NCI-H1694 (cell line): ENCODE measurements at places on chromosomes 4 and X.

GRCh38 chrX:53992589-53992988 lies 51.7 kb downstream of the PHF8 start:
- DNase-seq: no peak

DNA sequence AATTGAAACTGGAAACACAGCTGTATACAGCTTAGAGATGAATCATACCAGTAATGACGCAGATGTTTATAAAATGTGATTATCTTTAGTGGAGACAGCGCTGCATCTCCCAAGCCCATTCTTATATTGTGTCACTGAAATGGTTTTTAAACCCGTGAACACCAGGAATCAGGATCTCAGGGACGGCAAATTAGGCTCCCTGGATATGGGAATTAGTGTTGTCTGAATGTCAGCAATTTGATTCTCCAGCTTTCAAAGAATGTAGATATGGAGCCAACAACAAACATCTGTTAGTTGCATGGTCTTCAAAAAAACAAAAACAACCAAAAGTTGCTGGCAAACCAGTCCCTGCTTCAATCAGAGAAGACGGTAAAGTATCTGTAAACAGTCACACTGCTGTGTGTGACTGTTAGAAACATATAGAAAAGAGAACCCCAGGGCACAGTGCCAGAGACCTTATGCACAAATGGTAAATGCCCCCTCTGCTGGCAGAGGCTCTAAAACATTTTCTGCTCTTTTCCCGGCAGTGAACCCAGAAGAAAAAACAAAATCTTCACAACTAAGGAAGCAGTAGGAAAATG lies 351.9 kb upstream of the FTHL17 start:
- DNase-seq: peak; percentile 3

DNA sequence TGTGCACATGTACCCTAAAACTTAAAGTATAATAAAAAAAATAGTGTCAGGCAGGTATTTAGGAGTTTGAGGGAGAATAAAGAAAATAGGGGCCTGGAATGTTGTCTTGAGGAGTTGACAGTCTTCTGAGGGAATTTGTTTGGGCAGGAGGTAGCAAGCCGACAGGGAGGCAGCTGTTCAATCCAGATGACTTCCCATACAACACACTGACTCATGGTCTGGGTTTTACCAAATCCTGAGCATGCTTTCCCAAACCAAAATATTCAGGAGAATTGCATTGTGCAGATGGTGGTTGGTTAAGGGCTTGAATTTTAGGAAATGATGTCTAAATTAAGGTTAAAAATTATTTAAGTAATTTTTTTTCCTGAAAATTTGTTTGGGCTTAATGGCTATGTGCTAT lies 430.0 kb downstream of the INPP4B start:
- DNase-seq: no peak

- peak; percentile 25 for DNase-seq
These were observed 133.6 kb downstream of the CPE start for GRCh38 chr4:165512424-165512823.

DNA sequence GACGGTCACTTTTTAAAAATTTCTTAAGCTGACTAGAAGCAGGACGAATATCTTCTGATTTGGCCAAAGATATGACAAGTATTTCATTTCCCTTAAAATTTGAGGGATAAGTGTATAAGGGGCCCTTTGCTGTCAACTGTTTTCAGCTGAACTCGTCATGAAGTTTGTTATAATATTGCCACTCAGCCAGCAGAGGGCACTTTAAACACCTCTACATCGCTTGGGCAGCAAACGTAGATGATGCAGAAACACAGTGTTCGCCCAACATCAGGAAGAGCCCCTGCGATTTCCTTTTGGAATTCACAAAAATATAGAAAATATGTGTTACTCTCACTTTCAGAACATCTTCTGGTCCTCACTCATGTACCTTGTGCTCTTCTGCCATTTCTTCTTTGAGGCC lies 435.7 kb upstream of the FMR1 start:
- DNase-seq: peak; percentile 14

- DNase-seq: no peak
These were observed 274.5 kb upstream of the NOCT start for GRCh38 chr4:138740816-138741745.

GRCh38 chr4:1009542-1010394 lies 1.7 kb upstream of the FGFRL1 start:
- DNase-seq: no peak

DNA sequence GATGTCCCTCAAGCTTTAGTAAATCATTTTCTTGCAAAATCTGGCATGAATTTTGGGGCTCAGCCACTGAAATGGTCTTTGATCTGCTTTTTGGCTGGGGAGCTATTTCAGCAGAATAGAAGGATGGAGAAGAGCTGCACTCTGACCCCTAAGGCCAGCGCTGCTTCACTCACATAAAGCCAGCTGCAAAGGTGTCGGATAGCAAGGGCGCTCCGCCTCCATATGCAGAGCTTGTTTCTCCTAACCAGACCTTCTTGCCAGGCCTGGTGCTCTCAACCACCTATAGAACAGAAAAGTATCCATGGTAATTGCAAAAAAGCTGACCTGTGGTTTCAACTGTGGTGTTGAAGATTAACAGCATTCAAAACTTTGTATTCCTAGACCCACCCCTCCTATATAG lies 24.1 kb upstream of the COQ2 start:
- DNase-seq: no peak

- peak; percentile 0 for DNase-seq
These were observed at the start of gene CTPS2 for GRCh38 chrX:16712548-16713155. Gene CTPS2, minus strand, starts transcription at chrX:16712669. Its CDS starts 9,767 bp downstream, at chrX:16702902.

- DNase-seq: no peak
These were observed 56.3 kb upstream of the SHOX start for GRCh38 chrX:574251-574650.

DNA sequence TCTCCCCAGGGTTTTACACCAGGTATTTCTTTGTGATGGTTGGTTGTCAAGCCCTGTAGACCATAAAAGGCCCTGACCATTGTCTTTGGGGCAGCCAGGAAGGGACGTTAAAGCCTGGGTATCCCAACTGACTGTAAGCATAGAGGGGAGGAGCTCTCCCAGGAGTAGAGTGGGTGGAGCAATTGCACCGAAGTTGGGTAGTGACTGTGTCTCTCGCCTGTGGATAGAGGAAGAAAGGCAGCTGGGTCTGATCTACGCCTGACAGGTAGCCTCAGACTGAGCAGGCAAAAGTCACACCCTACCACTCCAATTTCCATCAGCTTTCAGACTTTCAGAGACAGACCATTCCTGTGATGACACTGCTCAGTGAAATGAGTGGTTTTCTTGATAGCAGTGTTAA lies 123.3 kb downstream of the KLHL8 start:
- no peak for DNase-seq

DNA sequence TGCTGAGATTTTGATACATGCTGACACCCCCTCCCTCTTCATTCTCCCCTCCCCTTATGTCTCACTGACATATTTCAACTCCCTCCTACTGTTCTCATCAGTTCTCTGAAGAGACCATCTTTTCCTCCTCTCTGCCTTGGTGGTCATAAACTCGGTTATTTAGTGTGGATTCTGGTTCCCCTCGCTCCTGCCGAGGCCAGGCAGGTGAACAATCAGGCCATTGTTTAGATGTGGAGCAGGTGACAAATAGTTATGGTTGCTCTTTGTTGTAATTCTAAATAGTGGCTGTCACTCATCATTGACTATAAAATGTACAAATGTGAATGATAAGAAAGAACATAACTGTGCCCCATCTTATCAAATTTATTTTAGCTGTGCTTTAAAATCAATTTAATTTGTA lies 324.6 kb downstream of the BCOR start:
- DNase-seq: no peak

- DNase-seq: no peak
These were observed 101.8 kb upstream of the TLR3 start for GRCh38 chr4:185966997-185967775.

DNA sequence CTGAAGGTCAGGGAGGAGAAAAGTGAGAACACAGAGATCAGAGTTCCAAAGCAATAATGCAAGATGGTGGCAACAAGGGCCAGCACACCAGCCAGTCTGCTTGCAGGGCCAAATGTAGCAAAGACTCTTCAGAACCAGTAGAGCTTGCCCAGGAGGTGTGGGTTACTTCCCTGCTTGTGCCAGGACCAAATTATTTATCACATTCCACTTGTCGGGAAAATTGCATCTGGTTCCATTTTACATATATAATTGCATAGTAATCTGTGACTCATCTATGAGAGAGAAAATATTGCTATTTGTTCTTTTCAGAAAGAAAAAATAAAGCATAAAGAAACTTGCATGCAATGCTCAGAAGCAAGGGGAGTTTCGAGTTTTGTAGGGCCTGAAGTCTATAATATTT lies 41.4 kb downstream of the MAML3 start:
- DNase-seq: no peak

- DNase-seq: no peak
These were observed 3.7 kb upstream of the GABRA2 start for GRCh38 chr4:46393606-46394005.

DNA sequence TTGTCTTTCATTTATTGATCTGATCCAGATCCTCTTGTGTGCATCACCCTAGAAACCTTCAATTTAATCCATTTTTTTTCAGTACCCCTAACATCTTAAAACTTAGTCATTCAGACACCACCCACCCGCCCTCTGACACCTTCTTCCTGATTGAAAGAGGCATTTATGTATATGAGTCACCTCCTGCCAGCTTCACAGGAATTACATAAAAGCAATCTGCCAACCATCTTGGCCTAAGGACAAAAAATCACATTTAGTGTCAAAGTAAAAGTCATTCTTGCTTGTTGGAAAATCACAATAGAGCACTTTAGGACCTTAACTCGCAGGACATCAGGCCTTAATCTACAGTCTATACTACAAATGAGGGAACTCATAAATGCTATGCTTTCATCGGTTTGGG lies 52.1 kb downstream of the NDST3 start:
- DNase-seq: no peak

- DNase-seq: no peak
These were observed 321.6 kb downstream of the ARHGAP10 start for GRCh38 chr4:148053298-148054003.

DNA sequence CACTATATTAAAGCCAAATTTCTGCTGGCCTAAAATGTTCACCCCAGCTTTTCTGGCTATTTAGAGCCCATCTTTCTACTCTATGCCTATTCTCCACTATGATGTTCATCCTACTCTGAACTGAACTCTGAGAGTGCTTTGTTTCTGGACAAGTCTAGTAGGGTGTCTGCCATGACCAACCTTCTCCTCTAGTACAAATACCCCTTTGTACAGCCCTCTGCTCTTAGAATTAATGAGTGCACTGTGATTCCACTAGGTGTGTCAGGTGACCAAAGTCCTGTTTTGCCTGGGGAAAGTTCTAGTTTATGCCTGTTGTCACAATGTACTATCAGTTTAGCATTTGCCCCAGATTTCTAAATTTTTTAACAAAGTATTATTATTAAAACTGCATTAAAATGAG lies 388.1 kb upstream of the MAD2L1 start:
- DNase-seq: no peak

DNA sequence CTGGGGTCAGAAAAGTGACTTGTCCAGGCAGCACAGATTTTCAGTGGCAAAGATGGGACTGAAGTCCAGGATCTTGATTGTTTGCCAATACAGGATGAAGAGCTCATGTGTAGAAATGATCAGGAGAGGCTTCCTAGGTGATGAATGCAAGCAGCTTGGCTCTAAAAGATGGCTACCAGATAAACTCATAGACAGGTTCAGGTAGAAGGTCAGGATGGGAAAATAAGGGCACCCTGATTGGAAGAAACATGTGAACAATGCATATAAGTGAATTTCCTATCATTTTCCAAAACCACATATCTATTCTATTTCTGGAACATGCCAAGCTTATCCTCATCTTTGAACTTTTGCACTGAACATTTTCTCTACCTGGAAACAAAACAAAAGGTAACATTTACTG lies 87.7 kb downstream of the FAM13A start:
- no peak for DNase-seq

DNA sequence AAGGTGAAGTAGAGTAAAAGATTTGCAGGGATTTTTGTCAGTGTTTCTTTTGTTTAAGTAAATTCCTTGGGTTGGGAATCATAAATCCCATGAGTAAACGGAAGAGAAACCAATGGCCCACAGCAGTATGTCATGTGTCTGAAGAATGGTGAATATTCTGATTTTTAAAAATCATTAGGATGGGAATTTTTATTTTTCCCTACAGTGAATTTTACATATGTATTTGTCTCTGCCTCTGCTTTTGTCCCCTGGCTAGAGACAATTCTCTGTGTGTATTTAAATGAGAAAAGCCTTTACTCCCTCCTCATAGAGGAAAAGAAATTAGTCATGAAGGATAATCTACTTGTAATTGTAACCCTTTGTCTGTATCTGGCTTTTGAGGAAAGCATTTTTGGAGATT lies 152.1 kb downstream of the THOC2 start:
- no peak for DNase-seq

GRCh38 chr4:111636961-111637585 lies 508.2 kb upstream of the FAM241A start:
- DNase-seq: no peak

DNA sequence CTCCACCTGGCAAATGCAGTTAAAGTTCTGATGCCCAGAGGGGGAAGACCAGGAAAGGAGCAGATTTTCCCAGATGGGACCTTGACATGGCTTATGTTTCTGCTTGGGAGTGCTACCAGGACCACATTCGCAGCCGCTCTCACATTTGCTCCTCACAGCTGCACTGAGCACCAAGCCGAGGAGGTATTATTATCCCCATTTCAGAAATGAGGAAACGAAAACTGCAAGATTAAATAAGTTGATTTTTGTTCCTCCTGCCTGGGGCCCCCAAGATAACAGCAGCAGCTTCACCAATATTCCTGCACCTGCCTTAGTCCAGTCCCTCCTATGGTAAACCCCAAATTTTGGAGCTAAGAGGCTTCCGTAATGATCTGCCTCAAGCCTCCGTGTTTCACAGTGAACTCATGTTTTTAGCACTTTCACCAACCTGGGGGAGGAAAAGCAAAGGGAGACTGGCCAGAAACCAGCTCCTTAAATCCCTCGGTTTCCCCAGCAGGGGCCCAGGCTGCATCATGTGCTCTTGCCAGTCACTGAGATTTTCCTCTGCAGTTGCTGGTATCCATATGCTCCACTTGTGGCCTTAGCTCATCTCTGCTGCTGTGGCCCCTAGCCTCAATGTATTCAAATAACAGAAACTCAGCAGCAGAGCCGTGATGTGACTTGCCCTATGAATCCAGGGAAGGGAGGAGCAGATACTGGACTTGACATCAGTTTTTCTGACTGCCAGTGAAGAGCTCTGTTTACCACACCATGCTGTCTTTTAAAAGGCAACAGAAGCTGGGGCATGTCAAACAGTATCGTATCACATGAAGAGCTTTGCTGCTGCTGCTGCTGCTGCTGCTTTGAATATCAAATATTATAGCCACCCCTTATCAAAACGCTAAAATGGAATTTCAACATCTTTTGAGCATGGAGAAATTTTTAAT lies 95.5 kb upstream of the KLHL13 start:
- DNase-seq: no peak
